ENCODE measurements at places on chromosomes 12 and 14.

- peak; percentile 66 for DNase-seq
Observed at GRCh38 chr12:56635806-56636674, 5.9 kb upstream of the BAZ2A start.

GRCh38 chr14:98705871-98706300 is 566.1 kb downstream of the BCL11B start:
- no peak for DNase-seq

DNA sequence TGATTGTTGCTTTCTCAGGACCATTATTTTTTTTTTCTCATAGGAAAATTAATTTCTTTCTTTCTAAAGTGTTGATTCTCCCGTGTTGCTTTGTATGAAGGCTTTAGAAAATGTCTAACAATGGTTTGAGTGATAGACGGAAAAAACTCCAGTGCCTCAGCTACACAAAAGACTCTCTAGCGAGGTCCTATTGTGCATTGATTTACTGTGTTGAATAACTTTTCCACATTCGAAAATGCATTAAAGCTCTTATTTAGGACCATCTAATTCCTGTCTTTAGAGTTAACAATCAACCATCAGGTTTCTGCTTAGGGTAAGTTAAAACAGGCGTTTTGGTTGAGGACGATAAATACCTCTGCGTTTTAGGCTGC is 99.6 kb downstream of the PTPN11 start:
- no peak for DNase-seq

- DNase-seq, result no peak
Observed at GRCh38 chr12:42462486-42462885, 127.1 kb downstream of the PRICKLE1 start.

GRCh38 chr12:131947482-131948027 is 2.2 kb upstream of the EP400 start:
- no peak for DNase-seq

- no peak for DNase-seq
Observed at GRCh38 chr14:60300019-60300418, 51.0 kb downstream of the PPM1A start.

GRCh38 chr12:64459394-64459891 is 7.5 kb downstream of the TBK1 start:
- DNase-seq, result no peak

- no peak for DNase-seq
Observed at GRCh38 chr14:89085231-89085731, 260.8 kb downstream of the TTC8 start.

- no peak for DNase-seq
Observed at GRCh38 chr12:4145990-4146859, 127.3 kb upstream of the CCND2 start.

All from stimulated activated CD8-positive, alpha-beta memory T cell treated with anti-CD3 and anti-CD28 coated beads, Interleukin-12 subunit alpha, Interleukin-12 subunit beta, amount 100 ng/mL, for 1 hour (primary cell).